Right cardiac atrium (tissue), 5 donors: ENCODE measurements at places on chromosomes 1 and 21. TPM values are rescaled to one million over a fixed set of nuclear protein-coding genes. Genes with fewer than 3 reads are reported as not detected.
A peak's percentile ranks its signal among the peaks of the same experiment; 100 is the strongest.

DNA sequence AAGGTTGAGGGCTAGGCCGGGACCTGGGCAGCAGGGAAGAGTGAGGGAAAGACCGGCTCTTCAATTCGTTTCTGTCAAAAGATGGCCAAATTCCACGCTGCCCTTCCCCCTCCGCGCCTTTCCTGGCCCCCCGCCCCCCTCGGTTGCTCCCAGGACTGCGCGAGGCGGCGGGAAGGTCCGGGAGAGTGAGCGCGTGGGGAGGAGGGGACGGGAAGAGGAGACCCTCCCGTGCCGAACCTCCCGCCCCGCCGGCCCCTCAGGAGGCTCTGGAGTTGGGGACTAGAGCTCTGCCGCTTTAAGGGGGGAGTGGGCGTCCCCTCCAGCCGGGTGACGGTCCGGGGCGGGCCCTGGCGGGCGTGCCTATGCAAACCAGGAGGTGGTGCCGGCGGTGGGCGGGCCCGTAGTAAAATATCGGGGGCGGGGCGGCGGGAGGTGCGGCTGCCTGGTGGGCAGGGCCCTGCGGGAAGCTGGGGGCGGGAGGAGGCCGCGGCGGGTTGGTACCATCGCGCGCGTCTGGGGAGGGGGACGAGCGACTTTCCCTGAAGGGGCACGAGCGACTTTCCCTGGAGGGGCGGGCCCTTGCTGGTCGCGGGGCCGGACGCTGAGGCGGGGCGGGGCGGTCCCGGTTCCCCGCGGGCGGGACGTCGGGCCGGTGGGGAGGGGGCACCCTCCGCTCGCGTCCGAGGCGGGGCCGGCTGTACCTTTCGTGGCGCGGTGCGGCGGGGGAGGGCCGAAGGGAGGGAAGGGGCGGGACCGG, 58.2 kb downstream of the BCL9 start:
- peak; percentile 99 for DNase-seq

Gene IQGAP3
- total RNA-seq = 0.86 TPM

Gene SLC30A2
- 0.37 TPM for total RNA-seq

DNA sequence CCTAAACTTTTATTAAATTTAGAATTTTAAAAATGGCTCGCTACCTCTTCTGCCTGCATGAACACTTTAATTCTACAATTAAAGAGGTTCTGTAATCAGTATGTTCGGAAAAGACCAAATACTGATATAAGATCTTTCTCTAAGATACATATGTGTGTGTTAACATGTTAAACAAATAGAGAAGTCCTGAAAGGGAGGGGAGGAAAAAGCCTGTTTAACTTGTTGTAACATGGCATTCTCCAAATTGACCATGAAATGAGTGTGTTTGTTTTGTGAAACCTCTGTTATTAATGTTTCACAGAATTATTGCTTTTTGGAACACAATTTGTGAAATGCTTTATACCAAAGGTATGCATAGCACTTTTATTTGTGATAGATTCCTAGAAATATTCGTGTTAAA, 77.0 kb downstream of the MARK1 start:
- no peak for DNase-seq
